GF-D8 (cell line): ENCODE measurements at places on chromosomes 6 and 20.

DNA sequence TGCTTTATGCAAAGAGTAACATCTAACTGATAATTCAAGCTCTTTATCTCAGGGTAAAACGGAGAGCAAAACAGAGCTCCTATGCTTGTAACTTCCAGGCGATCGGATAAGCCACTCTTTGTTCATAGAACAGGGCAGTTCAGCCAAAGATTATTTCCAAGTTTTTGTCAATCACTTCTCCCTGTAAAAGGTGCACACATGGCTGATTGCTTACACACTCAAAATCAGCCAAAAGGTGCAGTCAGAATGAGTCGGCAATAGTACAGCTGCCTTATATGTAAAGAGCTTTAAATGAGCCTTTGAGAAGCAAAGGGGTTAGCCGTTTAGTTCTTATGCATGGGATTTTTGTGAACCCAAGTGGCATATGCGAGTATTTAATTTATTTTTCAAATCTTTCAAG lies 449.6 kb upstream of the POU3F2 start:
- no peak for DNase-seq

DNA sequence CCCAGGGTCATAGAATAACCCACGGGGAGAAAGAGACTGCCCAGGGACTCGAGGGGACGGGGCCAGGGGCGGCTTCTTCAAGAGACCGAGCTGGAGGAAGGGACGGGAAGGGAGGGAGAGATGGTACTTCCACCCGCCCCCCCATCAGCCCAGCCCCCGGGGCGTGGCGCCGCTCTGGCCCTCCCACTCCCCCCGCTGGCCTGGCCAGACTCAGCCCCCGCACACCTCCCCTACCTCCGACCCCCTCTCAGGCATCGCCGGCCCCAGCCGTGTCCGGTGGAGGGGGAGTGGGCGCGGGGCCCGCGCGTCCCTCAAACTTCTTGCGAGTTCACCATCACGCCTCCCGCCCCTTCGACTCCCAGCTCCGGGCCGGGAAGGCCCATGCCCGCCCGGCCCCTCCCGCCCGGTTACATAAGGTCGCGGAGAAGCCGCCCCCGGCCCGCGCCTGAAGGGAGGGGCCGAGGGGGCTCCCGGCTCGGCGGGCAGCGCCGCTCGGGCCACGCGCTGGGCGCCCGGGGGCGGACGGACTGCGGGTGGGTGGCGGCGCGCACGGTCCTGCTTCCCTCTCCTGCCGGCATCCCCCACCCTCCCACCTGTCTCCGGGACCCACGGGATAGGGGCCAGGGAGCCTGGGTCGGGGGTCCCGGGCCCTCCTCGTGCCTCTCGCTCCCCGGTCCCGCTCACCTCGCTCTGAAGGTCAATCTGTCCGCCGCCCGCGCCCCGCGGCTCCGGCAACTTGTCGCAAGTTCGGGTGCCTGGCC lies 562 bp downstream of the TFEB start:
- DNase-seq = peak; percentile 6

GRCh38 chr6:43412541-43412940 lies 14.8 kb upstream of the ABCC10 start:
- DNase-seq = no peak

GRCh38 chr20:16438100-16438499 lies 135.1 kb downstream of the KIF16B start:
- DNase-seq = no peak

DNA sequence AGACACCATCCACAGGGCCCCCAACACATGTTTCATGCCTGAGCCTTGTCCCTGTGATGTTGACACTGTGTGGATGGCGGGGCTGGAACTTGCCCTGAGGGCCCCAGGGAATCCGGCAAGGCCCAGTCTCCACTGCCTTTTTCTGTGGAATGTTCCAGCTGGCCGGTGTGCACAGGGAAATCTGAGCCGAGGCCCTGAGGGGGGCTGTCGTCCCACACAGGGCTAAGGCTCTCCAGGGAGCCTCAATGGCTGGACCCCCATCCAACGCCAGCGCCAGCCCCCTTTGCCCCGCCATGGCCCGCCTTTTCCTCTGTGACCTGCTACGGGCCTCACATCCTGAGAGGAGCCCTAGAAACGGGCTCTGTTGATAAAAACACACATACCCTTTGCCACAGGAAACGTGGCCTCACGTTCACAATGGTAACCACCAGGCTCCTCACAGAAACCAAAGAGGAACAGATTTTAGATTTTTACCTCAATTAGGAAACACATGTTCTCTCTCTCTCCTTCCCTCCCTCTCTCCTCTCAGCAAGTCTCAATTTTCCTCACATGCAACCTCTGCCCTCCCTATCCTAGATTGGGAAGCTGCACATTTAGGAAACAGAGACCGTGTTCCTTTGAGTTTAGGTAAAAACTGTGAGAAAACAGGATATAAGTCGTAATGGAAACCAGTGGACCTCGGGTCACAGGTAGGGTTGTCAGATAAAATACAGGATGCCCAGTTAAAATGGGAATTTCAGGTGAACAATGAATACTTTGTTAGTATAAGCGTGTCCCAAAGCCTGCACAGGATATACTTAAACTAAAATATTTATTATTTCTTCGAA lies 13.7 kb upstream of the ZNF831 start:
- peak; percentile 26 for DNase-seq
